ENCODE measurements at places on chromosomes 1 and 21. TPM values are rescaled to one million over a fixed set of nuclear protein-coding genes. Genes with fewer than 3 reads are reported as not detected.
A peak's percentile ranks its signal among the peaks of the same experiment; 100 is the strongest.

DNA sequence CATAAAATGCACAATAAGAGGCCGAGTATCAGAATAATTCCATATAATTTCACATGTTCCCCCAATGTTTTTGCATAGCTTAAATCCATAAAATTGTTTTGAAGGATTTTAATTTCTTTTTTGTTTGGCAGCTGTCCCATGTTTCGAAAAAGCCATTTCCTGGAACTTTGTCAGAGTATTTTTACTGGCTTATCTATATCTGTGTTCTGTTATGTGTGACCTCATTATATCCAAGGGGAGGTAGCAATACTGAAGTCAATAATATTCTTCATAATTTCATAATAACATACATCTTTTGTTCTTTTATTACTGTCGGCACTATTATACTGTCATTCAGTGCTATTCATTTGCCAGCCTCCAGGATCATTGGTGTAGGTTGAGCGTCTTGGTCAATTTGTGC lies 9.4 kb upstream of the BACH1 start:
- DNase-seq: no peak

DNA sequence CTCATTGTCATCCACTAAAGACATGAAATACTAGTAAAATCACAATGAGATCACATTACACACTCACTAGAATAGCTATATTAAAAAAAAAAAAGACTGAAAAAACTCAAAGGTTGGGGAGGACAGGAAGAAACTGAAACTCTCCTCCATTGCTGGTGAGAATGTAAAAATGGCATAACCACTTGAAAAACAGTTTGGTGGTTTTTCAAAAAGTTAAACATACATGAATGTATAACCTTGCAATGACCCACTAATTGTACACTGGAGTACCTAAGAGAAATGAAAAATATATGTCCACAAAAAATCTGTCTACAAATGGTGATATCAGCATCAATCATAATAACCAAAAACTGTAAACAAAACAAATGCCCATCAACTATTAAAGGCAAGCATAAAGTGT lies 44.0 kb downstream of the NRIP1 start:
- DNase-seq: no peak

- DNase-seq: no peak
Measured at GRCh38 chr1:57704231-57704630, 280.4 kb upstream of the DAB1 start.

- DNase-seq: no peak
Measured at GRCh38 chr1:40352126-40352525, 21.4 kb upstream of the SMAP2 start.

GRCh38 chr1:160707236-160708064 lies 4.2 kb downstream of the CD48 start:
- no peak for DNase-seq

DNA sequence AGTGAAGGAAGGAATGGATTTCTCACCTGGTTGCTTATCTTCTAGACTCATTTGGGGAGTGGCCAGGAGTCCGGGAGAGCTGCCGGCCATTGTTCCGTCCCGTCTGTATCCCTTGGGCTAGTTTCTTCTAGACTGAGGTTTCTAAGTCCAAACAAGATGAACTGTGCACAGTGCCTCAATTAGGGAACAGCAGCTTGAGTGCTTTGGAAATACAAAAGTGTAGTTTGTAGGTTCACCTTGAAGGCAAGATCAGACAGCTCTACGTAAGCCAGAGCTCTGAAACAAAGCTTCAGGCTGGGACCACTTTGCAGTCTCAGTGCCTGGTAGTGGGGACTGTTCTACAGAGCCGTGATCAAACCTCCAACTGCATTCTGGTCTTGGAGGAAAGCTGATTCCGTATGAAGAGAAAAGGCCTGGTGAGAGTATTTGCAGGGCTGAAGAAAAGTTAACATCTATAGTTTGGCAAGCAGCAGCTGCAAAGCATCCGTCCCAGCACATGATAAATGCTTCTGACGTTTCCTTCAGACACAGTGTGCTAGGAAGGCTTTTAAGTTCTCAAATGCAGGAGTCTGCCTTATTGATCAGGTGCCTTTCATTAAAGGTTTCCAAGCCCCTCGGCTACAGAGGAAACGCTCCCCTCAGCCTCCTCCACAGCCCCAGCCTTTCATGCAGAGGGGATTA lies 432.8 kb downstream of the KIF26B start:
- no peak for DNase-seq

DNA sequence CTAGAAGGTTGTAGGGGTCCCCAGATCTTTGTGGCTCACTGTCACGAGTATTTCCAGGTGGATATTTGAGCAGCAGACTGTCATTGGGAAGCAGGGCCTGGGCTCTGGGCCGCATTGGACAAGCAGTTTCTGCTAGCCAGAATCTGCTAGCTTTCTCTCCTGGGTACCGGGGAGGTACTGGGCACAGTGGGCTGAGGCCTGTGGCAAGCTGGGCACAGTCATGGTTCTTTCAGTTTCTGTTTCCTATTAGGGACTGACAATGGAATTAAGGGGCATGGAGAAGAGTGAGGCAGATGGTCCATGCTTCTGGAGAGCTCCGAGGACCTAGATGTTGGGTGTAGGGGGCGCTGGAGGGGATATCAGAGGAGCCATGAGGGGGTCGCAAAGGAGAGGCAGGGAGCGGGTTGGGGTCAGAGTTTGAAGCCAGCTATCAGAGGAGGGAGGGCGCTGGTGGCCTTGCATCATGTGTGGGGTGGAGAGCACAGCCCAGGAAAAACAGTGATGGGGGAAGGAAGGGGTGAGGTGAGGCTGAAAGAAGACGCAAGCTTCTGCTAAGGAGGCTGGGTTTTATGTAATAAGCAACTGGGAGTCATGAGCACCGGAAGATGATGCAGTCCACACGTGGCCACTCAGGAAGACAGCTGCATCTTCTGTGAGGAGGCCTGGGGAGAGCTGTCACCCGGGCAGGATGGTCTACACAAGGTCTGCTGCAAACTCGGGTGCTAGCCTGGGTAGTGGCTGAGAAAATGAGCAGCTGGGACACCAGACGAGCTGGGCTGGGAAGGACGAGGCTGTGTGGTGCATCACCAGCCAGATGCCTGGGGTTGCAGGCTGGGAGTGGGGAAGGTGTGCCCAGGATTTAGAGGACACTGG lies 72.7 kb downstream of the IER5 start:
- peak; percentile 44 for DNase-seq

- DNase-seq: no peak
Measured at GRCh38 chr1:99598738-99599411, 47.0 kb upstream of the PALMD start.

- no peak for DNase-seq
Measured at GRCh38 chr1:92900539-92900938, 60.7 kb downstream of the DIPK1A start.

DNA sequence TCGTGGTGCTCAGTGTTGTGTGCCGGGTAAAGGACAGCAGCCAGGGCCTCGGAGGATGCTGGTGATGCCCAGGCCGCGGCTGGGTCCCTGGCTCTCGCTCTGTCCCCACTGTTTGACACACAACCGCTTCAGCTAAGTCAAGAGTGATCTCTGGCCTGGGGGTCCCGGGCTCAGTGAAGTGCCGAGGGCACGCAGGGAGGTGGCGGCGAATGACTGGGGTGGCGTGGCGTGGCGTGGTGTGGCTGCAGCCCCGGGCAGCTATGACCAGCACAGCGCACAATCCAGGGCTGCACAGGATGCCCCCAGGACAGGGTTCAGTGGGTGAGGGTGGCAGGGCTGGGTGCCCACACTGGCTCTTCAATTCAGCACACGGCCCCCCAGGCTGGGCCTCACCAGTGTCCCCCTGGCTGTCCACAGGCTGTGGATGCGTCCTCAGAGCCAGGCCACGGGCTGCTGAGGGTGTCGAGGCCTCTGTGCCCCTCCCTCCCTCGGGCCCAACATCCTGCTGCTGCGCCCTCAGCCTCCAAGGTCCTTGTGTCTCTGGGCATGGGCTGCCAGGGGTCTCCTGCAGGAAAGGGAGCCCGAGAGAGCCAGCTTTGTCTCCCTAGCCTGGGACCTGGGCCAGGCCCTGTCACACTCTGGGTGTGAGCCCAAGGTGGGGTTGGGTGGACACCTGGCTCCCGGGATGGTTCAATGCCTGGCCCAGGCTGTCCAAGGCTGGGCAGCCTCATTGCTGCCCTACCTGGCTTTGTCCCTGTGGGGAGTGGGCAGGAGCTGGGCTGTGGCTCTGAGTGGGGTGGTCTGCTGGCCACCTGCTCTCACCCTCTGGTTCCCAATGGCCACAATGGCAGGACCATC lies 12.0 kb upstream of the SKI start:
- DNase-seq: no peak

DNA sequence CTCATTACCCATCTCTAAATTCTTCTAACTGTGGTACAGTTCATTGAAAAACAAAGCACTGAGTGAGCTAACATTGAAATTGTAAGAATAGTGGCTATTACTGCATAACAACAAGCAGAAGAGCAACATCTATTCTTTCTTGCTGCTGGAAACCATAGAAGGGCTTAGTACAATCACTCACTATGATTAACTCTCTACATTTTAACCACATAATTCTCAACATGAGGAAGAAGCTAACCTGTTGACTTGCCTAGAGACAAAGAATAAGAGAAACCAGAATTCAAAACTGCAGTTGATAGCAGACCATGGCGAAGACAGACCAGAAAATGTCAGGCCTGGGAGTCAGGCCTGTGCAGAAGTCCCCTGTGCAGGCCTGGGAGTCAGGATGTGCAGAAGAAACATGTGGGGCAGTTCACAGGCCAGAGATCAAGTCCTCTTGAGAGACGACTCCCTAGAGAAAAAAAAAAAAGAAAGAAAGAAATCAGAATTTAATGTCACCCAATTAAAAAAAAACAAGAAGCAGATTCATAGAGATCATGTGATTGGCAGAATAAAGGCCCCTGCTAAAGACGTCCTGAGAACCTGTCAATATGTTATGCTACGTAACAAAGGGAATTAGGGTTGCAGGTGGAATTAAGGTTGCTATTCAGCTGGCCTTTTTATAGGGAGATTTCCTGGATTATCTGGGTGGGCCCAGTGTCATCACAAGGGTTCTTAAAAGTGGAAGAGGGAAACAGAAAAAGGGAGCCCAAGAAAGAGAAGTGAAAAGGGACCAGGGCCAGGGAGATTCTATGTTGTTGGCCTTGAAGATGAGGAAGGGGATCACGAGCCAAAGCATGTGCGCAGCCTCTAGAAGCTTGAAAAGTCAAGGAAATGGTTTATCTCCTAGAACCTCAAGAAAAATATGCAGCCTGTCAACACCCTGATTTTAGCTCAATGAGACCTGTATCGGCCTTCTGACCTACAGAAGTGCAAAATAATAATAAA lies 94.9 kb downstream of the MRPL39 start:
- no peak for DNase-seq

DNA sequence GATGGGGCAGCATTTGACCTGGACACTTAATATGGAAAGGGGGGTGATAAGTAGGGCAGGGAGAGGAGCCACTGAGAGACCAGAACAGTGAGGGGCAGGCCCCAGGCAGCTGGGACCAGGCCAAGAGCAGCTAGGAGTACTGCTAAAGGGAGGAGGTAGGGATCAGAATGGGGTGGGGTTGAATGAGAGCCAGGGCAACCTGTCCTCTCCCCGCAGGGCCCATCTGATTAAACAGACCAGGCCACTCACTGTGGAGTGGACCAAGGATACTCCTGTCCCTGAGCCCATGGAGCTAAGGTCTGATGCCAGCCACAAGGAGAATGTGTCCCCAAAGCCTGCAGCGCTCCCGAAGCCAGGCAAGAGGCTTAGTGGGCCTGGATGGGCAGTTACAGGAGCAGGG lies 2.1 kb downstream of the C1orf167 start:
- no peak for DNase-seq

- DNase-seq: no peak
Measured at GRCh38 chr21:44024257-44024656, 12.1 kb downstream of the TRAPPC10 start.

- no peak for DNase-seq
Measured at GRCh38 chr1:115839029-115839678, 1.8 kb downstream of the NHLH2 start.

DNA sequence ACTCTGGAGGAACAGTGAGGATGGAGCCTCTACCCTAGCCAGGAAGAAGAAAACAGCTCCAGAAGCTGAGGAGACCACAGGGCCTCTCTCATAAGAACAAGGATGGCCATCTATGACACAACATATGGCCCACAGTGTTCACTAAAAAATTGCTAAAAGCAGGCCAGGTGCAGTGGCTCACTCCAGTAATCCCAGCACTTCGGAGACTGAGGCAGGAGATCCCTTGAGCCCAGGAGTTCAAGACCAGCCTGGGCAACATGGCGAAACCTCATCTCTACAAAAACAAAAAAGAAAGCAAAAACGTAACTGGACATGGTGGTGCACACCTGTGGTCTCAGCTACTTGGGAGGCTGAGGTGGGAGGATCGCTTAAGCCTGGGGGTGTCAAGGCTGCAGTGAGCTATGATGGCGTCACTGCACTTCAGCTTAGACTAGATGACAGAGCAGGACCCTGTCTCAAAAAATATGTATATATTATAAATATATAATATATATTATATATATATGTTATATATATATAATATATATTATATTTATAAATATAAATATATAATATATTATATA lies 103.1 kb downstream of the TOMM20 start:
- peak; percentile 32 for DNase-seq

GRCh38 chr1:221778535-221779142 lies 36.8 kb upstream of the DUSP10 start:
- no peak for DNase-seq

DNA sequence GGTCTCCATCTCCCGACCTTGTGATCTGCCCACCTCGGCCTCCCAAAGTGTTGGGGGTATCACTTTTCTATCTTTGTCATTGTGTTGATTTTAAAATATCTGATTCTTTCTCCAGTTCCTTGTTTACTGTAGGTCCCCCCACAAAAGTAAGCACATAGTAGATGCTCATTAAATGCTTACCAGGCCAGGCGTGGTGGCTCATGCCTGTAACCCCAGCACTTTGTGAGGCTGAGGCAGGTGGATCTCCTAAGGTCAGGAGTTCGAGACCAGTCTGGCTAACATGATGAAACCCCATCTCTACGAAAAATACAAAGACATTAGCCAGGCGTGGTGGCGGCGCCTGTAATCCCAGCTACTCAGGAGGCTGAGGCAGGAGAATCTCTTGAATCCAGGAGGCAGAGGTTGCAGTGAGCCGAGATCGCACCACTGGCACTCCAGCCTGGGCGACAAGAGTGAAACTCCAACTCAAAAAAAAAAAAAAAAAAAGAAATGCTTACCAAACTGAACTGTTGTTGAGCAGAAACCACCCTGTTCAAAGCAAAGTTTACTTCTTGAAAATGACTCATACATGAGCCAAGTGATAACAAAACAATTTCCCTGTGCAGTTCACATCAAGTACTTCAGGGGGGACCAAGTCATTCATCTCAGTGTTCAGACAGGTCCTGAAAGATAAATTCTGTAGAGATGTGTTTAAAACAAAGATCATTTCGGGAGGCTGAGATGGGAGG lies 24.3 kb upstream of the NID1 start:
- DNase-seq: no peak

Gene FAM72D
- total RNA-seq: not detected

Gene ELAVL4
- total RNA-seq: 2.6 TPM

Gene HSPB7
- 112 TPM for total RNA-seq

Gene NTNG1
- total RNA-seq: 8.6 TPM

Gene TRPM2
- 3.9 TPM for total RNA-seq

Gene TMPRSS15
- not detected for total RNA-seq
